ENCODE measurements at places on chromosomes 11 and 22.
A peak's percentile ranks its signal among the peaks of the same experiment; 100 is the strongest.

GRCh38 chr22:24753914-24754313 is 20.6 kb downstream of the PIWIL3 start:
- DNase-seq: no peak

GRCh38 chr11:86237267-86237804 is 7.2 kb upstream of the EED start:
- DNase-seq: no peak

DNA sequence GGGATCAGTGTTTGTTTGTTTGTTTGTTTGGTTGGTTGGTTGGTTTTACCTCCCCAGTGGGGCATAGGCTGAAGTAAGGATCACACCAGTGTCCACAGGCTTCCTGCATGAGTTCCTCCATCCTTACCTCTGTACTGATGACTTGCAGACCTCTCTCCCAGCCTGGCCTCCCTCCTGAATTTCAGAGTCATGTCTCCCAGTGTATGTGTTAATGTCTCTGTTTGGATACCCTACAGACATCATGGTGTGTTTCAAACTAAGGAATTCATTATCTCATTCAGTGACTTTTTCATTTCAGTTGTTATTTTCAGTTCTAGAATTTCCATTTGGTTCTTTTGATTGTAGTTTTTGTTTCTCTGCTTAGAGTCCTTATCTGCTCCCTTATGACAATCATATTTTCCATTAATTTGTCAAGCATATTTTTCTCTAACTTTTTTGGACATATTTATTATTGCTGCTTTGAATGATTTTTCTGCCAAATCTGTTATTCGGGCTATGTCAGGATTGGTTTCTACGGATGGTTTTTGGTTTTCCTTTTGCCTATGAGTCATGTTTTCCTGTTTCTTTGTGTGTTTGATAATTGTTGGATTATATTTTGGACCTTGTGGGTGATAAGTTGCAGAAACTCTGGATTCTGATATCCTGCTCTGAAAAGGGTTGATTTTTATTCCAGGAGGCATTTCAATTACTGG is 23.6 kb downstream of the MYEOV start:
- no peak for DNase-seq

DNA sequence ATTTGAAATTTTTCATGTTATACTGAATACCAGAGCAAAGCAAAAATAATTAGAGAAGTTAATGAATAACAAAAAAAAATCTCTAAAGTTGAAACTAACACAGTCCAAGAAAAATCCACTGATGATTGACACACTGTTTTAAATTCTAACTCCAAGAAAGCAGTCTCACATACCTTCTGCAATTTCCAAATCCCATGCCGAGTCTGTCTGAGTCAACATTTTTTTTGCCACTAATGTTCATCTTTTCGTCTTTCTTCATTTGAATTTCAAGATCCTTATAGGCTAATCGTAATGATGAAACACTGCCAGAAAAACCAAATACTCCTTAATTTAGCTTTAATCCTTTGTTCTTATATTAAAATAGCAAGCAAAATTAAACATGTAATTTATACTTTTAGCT is 39.5 kb downstream of the ARFGAP3 start:
- no peak for DNase-seq

GRCh38 chr11:34160049-34160721 is 54.8 kb downstream of the NAT10 start:
- no peak for DNase-seq

DNA sequence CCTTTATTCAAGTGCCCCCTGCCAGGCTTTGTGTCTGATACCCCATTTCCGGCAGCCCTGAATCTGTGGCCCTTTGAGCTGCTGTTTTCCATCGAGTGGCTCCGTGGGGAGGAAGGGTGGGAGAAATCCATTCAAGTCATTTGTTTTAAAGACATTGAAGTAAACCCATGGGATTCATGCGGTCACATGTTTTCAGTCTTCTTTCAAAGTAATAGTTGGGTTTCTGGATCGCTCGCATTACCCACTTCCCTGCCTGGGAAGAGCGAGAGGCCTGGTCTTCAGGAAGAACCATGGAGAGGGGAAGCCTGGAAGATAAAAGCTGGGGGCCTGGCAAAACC is 14.4 kb downstream of the DAGLA start:
- DNase-seq: no peak

- no peak for DNase-seq
These were observed 737 bp upstream of the STIP1 start for GRCh38 chr11:64185175-64185692.

DNA sequence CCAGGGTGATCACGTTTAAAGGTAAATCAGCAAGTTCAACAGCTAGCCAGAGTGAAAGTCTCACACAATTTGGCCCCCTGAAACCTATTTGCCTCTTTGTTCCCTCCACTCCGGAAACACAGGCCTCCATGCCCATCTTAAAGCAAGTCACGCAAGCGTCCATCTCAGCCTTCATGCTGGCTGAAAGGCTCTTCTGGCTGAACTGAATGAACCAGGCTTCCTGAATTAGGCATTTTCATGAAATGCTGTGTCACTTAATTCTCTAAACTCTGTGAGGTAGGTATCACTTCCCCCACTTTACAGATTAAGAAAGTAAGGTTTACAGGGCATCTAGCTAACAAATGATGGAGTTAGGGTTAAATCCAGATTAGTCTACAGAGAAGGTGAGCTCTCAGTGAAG is 1.4 kb downstream of the SLC25A17 start:
- DNase-seq: no peak

GRCh38 chr22:17237038-17237668 is 17.9 kb upstream of the ADA2 start:
- no peak for DNase-seq

DNA sequence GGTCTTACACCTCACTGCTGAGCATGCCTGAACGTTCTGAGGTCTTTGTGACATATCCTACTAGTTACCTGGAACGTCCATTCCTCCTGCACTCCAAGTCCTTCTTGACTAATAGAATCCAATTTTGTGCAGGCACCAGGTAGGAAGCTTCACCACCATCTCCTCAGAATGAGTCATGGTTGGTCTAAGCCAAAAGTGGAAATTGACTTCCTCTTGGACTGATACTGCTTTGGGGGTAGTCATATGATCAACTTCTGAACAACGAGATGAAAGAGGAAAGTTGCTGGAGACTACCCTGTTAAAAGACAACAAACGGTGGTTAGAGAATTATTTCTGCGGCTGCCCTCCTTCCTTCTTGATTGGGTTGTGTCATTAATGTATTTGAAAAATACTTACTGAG is 374.2 kb upstream of the LARGE1 start:
- DNase-seq: no peak

- no peak for DNase-seq
These were observed 2.1 kb downstream of the GCAT start for GRCh38 chr22:37809672-37810333.

- no peak for DNase-seq
These were observed 43.6 kb downstream of the CTSC start for GRCh38 chr11:88293931-88294330.

GRCh38 chr22:46386312-46386711 is 50.8 kb downstream of the TRMU start:
- no peak for DNase-seq

DNA sequence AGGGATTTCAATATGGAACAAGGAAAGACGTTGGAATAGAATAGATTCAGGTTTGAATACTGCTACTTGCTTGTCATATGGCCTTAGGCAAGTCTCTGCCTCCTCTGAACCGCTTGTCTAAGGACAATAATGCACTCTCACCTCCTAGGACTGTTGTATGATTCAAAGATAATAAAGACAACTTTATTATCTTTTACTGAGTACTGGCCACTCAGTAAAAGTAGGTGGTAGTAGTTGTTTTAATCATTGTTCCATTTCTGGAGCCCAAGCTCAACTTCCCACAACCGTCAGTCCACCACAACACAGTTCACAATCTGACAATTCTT is 134.2 kb downstream of the ME3 start:
- DNase-seq: no peak

- no peak for DNase-seq
These were observed 17.4 kb upstream of the GNB1L start for GRCh38 chr22:19871845-19872778.

DNA sequence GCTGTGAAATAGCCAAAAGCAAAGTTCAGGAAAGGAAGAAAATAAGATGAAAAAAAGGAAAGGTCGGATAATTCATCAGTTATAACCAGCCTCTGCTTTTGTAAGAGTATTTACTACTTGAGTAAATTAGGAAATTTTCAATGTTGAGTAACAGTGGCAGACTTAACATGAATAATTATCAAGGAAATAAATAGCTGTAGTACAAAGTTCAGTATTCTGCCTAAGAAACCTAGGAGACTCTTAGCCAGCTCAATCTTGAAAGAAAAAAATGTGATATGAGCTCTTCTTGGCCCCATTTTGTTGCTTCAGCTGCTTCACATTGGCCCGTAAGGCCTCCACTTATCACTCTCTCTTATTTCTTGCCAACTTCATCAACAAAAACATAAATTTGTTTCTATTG is 17.0 kb upstream of the DNAJB7 start:
- no peak for DNase-seq

- no peak for DNase-seq
These were observed 2.4 kb downstream of the SLC5A12 start for GRCh38 chr11:26719289-26719973.

DNA sequence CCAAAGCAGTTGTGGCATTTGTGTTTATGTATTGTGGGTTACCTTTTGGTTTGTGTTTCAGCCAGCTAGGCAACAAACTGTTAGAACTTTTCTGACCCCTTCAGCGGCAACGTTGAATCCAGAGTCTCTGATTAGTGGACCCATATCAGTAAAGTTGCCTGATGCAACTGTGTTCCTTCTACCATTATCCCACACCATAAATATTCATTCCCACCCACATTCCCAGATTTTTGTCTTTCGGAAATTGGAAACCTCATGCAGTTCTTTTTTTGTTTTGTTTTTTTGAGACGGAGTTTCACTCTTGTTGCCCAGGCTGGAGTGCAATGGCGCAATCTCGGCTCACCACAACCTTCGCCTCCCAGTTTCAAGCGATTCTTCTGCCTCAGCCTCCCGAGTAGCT is 30.7 kb upstream of the RBX1 start:
- no peak for DNase-seq

- DNase-seq: no peak
These were observed 24.3 kb downstream of the MPPED1 start for GRCh38 chr22:43435851-43436811.

DNA sequence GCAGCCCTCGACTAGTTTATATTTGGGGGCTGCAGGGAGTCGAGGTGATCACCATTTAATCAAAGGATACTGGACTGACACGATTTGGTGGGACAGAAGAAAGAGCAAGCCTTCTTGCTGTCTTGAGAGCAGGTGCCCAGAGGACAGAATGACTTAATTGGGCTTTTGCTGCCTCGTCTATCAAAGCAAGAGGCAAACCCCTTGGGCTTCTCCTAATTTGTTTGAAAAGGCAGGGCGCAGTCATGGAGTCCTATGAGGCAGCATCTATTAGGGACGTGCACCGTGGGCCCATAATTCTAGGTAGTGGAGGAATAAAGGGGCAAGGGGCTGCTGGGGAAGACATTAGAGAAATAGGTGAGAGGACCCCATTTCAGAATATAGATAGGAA is 1411.3 kb downstream of the TBC1D22A start:
- DNase-seq: no peak

DNA sequence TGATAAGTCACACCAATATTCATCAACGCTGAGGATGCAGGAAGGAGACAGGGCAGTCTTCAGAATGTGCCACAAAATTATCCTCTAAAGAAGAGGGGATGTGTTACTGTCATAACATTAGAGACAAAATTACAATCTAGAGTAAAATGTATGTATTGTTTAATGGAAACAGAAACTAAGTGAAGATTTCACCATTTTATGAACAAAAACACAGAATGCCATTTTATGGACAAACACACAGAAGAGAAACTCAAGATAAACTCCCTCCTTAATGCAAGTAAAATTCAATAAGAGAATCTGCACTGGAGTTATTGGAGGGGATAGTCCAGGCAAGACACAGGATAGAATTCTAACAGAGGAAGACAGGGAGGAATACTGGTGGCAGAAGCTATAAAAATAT is 62.8 kb downstream of the LARGE2 start:
- no peak for DNase-seq

GRCh38 chr22:39646398-39647063 is 76.0 kb downstream of the CACNA1I start:
- DNase-seq: no peak

- DNase-seq: no peak
These were observed 10.3 kb downstream of the CAT start for GRCh38 chr11:34449013-34449412.

DNA sequence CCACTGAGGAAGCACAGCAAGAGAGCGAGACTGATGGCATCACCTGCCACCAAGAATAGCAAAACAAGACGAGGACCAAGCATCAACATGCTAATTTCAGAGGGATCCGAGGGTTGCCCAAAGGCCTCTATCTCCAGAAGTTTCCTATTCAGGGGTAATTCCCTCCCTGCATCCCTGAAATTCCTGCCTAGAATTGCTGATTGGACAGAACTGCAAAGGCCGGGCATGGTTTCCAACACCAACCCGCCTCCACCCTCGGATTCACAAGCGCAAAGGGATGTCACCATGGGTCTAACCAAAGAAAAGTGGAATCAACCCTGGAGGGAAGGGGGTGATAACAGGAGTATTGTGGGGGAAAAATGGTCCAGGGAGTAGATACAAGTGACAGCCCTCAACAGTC is 28.3 kb upstream of the ETS1 start:
- no peak for DNase-seq

GRCh38 chr11:115741376-115742107 is 237.3 kb upstream of the CADM1 start:
- no peak for DNase-seq

DNA sequence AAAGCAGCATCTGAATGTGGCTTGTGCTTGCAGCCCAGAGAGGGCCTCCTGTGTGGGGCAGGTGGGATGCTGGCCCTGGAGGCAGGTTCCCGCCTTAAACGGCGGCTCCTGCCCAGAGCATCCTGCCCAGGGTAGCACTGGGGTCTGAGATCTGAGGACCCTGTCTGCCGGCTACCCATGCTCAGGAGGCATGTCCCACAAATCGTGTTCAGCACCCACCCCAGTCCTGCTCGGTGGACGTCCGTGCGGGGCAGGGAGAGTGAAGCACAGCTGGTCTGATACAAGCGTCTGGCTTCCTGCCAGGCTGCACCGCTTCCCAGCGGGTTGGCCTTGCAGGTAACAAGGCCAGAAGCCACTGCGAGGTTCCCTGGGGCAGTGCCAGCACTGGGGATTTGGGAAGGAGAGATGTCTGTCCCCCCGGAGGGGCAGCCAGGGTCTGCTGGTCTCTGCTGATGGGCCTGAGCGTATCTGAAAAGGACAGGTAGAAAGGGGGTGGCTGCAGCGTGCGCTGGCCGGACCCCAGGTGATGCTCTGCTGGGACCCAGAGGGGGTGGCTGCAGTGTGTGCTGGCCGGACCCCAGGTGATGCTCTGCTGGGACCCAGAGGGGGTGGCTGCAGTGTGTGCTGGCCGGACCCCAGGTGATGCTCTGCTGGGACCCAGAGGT is 3.6 kb downstream of the TRABD start:
- DNase-seq: no peak

GRCh38 chr22:37244114-37244921 is at the start of gene RAC2:
TSS of gene RAC2 (minus strand) at chr22:37244269. CDS start at chr22:37244148, 121 bp downstream.
- DNase-seq: peak; percentile 68

DNA sequence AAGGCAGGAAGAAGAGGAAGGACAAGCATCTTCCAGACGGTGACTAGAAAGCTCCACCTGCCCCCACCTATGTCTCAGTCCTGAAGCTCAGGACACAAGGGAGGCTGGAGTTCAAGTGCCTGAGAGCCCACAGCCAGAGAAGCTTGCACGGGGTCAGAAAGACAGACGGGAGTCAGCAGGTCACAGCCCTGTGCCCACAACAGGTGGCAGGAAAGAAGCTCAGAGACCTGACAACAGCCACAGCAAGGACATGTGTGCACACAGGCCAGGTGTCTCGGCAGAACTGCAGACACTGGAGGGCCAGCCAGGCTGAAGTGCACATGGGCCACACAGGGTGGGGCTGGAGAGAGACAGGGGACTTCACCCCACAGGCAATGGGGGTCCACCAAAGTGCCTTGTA is 37.2 kb upstream of the MOB2 start:
- no peak for DNase-seq

All from hematopoietic multipotent progenitor cell treated with erythropoietin and hydrocortisone succinate and interleukin-3 and kit ligand, for 15 days (in vitro differentiated cells).